Inflammatory macrophage (primary cell): ENCODE measurements at places on chromosomes 7 and 10.

DNA sequence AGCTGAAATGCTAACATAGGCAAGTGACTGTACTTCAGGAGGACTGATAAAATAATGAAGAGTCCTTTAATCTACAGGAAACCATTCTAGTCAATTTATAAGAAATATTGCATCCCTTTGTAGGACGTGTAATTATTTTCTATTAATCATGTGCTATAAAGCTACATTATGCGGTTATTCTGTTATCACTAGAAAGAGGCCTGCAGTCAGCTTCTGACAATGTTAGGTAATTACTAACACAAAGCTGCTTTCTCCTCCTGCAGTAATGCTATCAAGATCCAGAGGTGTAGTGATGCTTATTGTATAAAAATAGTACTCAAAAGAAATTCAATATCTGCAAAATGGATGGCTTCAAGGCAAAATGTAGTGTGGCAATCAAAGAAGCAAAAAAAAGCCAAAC is 191.1 kb downstream of the SKAP2 start:
- DNase-seq = no peak

GRCh38 chr10:6507311-6507710 is 72.8 kb downstream of the PRKCQ start:
- DNase-seq = no peak

DNA sequence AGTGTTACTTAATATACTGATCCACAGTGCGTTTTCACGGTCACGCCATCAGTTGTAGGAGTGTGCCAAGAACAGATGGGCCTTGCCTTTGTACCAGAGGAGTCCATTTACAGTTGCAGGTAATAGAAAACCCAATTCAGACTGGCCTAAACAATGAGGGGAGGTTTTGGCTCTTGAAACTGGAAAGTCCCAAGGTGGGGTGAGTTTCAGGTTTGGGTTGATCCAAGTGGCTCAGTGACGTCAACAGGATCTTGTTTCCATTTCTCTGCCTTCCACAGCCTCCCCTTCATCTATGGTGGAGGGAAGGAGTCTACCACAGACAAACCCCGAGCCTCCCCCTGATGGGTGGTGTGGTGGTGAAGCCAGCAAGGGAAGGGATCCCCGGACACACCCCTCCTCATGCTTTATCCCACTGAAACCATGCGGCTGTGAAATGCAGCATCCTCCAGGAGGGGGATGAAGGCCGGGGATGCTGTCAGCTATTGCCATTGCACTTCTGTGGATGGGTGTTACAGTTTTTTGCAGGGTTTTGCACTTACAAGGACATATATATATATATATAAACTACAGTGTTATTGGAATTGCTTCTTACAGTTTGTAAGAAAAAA is 14.8 kb upstream of the SH2D4B start:
- no peak for DNase-seq

DNA sequence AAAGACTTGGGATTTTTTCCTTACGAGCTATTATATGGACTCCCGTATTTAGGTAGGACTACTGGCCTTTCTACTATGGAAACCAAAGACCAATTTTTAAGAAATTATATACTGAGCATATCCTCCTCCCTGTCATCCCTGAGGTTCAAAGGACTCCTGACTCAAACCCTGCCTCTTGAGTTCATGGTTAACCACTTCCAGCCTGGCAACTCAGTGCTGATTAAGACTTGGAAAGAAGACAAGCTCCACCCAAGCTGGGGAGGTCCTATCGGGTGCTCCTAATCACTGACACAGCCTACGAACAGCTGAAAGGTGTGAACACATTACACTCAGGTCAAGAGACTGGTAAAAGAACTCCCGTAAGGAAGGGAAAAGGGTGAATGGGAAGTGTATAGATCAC is 66.8 kb downstream of the LYZL2 start:
- no peak for DNase-seq

GRCh38 chr7:2845034-2845592 is 1.0 kb upstream of the GNA12 start:
- peak; percentile 35 for DNase-seq

- DNase-seq = no peak
Measured at GRCh38 chr10:69232736-69233480, 12.8 kb downstream of the HKDC1 start.
